ENCODE measurements at places on chromosomes 7 and 10. TPM values are rescaled to one million over a fixed set of nuclear protein-coding genes. Genes with fewer than 3 reads are reported as not detected.

Gene MSMB
- not detected for total RNA-seq

Gene TMEM106B
- 73.1 TPM for total RNA-seq

Gene CLDN4
- 0.59 TPM for total RNA-seq

Gene IFIT2
- total RNA-seq = 9.0 TPM

Gene CTAGE8
- 2.4 TPM for total RNA-seq

Gene BRAF
- 30.0 TPM for total RNA-seq

Gene CALHM2
- total RNA-seq = 54.6 TPM

Gene GALNT17
- total RNA-seq = 0.36 TPM

Gene TACC2
- 5.0 TPM for total RNA-seq

Gene RPEL1
- total RNA-seq = 0.29 TPM

Gene GPR26
- not detected for total RNA-seq

Measured in osteoblast (primary cell).